ENCODE measurements at places on chromosomes 13 and 19. TPM values are rescaled to one million over a fixed set of nuclear protein-coding genes. Genes with fewer than 3 reads are reported as not detected.

- no peak for DNase-seq
Observed at GRCh38 chr19:54969647-54970046, 3.5 kb downstream of the NLRP2 start.

GRCh38 chr13:50244713-50245574 lies 229.7 kb downstream of the KCNRG start:
- peak; percentile 86 for DNase-seq

GRCh38 chr13:29925457-29926097 lies 75.2 kb upstream of the UBL3 start:
- no peak for DNase-seq

DNA sequence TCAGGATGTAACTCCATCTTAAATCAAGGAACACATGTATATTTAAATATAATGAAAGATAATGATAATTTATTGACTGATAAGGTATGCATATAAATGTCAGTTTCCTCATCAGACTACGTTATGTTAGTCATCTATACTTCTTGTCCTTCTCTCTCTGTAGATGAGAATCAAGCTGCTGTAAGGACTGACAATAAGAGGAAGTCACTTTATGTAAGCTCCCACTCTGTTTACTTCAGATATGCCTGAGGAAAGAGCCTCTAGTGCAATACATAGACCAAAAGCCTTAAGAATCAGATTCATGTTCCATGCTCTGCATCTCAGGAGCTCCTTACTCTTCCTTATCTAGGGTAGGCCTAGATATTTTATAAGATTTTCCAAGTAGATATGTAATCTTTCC lies 9.6 kb upstream of the SLITRK6 start:
- no peak for DNase-seq

DNA sequence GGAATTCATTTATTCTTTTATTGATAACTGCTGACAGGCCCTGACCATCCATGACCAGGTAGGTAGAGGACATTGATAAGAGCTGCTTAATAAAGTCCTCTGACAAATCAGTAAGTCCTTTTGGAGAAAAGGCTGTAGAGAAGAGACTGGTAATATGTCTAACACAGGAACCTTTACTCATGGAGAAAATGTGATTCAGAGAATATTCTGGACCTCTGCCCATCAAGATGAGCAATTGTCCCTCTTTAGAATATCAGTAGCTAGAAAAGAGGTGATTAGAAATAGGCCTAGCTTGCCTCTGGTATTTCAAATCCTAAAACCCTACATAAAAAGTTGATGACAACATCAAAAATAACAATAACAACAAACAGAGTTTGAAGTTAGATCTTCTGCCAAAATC lies 642.3 kb downstream of the TBC1D4 start:
- DNase-seq: no peak

DNA sequence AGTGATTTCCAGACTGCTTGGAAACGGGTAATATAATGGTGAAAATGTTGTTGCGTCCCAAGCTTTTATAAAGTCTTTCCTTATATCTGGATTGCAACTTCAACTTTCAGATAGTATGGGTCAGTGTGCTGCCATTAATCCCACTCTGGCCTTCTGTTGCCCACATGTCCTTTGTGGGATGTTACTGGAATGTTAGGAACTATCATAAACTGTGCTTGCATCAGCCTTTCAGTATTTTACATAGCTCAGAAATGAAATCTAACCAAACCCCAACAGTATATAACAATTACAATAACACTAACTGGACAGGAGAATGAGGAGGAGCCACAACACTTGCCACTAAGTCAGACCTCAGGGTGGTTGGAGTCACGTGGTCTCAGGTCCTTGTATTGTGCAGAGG lies 78.9 kb downstream of the LNX2 start:
- no peak for DNase-seq

GRCh38 chr13:25046985-25047511 lies 48.9 kb upstream of the PABPC3 start:
- no peak for DNase-seq

GRCh38 chr19:48806518-48806817 lies 4.4 kb downstream of the BCAT2 start:
- peak; percentile 68 for DNase-seq

DNA sequence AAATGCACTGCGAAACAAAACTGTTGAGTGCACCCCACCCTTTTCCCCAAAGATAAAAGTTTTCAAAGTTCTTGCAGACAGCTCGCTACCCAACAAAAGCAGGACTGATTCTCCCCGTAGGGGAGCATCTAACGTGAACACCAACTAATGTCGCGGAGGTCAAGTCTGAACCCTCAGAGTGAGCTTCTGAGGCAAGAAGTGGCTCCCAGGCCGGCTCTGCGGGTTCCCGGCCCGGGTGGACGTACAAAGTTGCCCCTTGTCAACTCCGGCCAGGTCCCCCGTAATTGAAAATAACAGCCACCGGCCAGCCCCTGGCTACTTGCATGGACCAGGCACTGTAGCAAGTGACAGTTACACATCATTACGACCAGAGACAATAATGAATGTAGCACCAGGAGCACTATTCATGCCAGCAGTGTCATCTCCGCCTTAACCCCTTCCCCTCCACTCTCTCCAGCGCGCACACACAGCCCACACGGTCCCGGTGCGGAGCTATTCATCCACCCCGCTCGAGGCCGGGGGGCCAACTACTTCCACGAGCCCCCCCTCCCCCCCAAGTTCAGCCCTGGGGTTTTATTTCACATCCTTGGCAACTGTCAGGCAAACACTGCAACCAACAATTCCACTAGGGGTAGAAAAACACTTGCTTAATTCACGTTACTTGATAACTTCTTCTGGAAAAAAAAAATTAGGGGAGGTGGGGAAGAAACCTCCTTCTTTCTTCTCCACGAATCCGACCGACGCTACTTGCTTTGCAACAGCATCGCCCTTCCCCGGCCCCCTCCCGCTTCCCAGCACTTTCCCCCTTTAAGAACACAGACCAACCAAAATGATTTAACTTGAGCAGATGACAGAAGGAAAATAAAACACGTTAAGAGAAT lies 1.2 kb downstream of the KLF12 start:
- peak; percentile 64 for DNase-seq

- no peak for DNase-seq
Observed at GRCh38 chr13:21871382-21871781, 200.5 kb downstream of the FGF9 start.

DNA sequence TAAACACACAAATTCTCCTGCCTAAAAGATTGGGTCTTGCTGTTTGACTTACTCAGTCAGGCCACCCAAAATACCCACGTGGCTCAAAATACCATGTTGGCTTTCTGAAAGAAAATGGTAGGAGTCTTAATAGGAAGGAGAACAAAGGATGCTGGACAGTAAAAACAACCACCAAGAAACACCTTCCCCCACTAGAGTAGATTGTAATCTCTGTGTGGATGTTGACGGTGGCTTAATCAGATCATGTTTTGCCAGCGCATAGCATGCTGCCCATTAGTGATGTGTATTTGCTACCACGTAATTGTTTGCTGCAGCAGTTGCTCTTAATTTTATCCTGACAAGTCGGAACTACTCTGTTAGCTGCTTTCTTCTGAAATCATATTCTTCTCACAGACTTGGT lies 1229.3 kb upstream of the SLC10A2 start:
- no peak for DNase-seq

- no peak for DNase-seq
Observed at GRCh38 chr19:30228835-30229524, 143.2 kb upstream of the ZNF536 start.

- no peak for DNase-seq
Observed at GRCh38 chr19:47820410-47820809, 1.3 kb upstream of the CRX start.

GRCh38 chr13:75813323-75813722 lies 177.2 kb downstream of the LMO7 start:
- DNase-seq: no peak

DNA sequence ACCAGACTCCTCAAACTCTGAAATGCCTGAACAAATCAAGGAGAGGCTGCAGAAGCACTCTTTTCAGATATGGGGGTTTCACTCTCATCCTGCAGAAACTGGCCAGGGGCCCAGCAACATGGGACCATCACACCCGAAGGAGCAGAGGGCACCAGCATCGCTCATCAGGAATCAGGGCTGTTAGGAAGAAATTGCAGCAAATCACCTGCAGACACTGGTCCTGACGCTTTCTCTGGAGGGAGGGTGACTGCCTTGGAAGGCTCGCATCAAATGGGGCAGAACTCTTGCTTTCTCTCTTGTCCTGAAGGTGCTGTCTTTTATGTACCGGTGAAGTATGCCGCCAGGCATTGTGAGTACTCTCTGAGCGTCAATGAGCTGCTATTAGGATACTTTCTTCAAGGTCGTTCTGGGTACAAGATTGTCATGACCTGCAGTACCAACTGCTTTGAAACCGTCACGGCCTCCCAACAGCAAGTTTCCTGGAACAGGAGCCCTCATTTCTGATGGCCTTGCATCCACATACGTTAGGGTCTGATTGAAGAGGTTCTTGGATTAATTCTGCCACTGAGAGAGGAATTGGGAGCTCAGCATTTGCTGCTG lies 155.7 kb upstream of the SOX1 start:
- DNase-seq: peak; percentile 18

GRCh38 chr13:111875915-111876314 lies 191.0 kb upstream of the SOX1 start:
- peak; percentile 16 for DNase-seq

- DNase-seq: no peak
Observed at GRCh38 chr19:38375098-38375493, 725 bp downstream of the PSMD8 start.

DNA sequence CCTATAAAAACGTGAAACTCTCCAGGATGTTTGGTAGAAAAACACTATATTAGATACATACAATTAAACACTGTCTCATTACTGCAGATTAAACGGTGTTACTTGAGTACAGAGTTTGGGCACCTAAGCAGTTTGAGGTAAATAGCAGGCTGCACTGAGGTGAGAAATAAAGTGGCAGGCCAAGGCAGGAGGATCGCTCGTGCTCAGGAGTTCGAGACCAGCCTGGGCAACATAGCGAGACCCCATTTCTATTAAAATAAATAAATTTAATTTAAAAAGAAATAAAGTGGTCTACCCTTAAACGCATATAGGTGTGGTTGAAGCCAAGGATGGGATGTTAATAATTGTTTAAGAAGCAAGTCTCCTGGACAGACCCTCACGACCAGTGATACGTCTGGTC lies 1.2 kb downstream of the PSPC1 start:
- peak; percentile 46 for DNase-seq

- DNase-seq: peak; percentile 95
Observed at GRCh38 chr13:37058910-37059847, at the start of gene SUPT20H. Gene SUPT20H, minus strand, starts transcription at chr13:37059688. Its CDS starts 8,198 bp downstream, at chr13:37051490.

DNA sequence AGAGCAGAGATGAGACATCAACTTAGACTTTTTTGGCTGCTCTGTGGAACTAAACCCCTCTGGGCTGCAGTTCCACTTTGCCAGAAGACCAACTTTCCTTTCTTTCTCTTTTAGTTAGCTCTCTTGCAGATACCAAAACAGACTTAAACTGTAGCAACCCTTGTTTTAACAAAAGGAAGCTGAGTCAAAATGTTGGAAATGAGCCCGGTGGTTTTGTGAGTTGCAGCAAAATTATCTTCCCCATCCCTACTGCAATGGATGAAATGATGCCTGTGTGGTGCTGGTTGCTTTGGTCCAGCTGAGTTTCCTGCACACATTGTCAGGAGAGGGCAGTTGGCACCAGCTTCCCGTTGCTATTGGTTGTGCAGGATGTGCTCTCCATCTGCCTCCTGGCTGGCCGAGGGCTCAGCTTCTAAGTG lies 115.3 kb downstream of the LRCH1 start:
- peak; percentile 50 for DNase-seq

DNA sequence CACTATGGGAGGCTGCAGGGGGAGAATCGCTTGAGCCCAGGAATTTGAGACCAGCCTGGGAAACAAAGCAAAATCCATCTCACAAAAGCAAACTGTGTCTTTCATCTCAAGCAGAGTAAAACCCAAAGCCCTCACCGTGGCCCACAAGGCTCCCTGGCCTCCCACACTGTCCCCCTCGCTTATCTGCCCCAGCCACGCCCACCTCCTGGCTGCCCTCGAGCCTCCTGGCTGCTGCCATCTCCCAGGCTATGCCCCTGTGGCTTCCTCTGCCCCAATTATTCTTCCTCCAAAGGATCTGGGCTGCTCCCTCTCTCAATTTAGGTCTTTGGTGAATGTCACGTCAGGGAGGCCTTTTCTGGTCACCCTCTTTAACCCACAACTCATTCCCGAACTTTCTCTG lies 3.6 kb downstream of the RABAC1 start:
- no peak for DNase-seq

GRCh38 chr19:51009061-51009891 lies 7.9 kb upstream of the KLK8 start:
- DNase-seq: no peak

- no peak for DNase-seq
Observed at GRCh38 chr19:46124638-46125115, at the start of gene IGFL3. Gene IGFL3, minus strand, starts transcription at chr19:46124688. Its CDS starts 39 bp downstream, at chr19:46124649.

DNA sequence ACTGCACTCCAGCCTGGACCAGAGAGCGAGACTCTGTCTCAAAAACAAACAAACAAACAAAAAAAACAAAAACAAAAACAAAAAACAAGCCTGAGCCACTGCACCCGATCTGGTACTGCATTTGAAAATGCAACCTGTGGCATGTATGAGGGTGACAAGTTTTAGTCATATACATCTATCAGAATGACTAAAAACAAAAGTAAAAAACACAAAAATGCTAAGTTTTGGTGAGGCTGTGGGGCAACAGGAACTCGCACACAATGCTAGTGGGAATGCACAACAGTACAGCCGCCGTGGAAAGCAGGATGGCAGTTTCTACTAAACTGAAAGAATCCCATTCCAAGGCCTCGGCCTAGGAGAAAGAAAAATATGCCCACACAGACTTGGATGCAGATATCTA lies 7.8 kb downstream of the EBPL start:
- DNase-seq: peak; percentile 51

DNA sequence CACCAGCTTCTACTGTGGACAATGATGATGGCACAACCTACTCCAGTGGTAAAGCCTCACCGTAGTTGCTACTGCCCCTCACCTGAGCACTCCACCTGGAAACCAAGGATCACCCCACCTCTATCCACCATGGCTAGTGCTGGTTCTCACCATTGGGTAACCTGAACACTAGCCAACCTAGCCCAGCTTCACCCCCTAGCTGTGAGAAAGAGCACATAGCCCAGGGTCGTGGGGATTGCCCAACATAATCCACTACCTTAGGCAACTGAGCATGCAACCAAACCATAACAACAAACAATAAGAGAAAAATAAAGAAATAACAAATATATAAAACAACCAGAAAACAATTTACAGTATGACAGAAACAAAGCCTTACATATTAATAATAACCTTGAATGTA lies 560.1 kb downstream of the DIAPH3 start:
- no peak for DNase-seq

NCAN gene
- not detected for total RNA-seq

FBN3 gene
- not detected for total RNA-seq

CEACAM3 gene
- not detected for total RNA-seq

ZNF382 gene
- total RNA-seq: 11.2 TPM

FSD1 gene
- 24.7 TPM for total RNA-seq

OR7C1 gene
- total RNA-seq: not detected

LCP1 gene
- 923 TPM for total RNA-seq

GJA3 gene
- total RNA-seq: 0.75 TPM

TMEM38A gene
- 0.87 TPM for total RNA-seq

PGLYRP1 gene
- not detected for total RNA-seq

PEAK3 gene
- not detected for total RNA-seq

KMT2B gene
- 70.2 TPM for total RNA-seq

CAMSAP3 gene
- total RNA-seq: 0.30 TPM

CYP4F2 gene
- total RNA-seq: not detected

NRTN gene
- not detected for total RNA-seq

TTC9B gene
- not detected for total RNA-seq

LIM2 gene
- total RNA-seq: 0.23 TPM

ANGPTL4 gene
- 0.82 TPM for total RNA-seq

CILP2 gene
- total RNA-seq: 0.12 TPM

HSD17B14 gene
- 0.38 TPM for total RNA-seq

FFAR3 gene
- not detected for total RNA-seq
